ENCODE measurements at places on chromosomes 6 and 20.

- no peak for DNase-seq
Measured at GRCh38 chr20:2708073-2708415, 15.5 kb downstream of the EBF4 start.

DNA sequence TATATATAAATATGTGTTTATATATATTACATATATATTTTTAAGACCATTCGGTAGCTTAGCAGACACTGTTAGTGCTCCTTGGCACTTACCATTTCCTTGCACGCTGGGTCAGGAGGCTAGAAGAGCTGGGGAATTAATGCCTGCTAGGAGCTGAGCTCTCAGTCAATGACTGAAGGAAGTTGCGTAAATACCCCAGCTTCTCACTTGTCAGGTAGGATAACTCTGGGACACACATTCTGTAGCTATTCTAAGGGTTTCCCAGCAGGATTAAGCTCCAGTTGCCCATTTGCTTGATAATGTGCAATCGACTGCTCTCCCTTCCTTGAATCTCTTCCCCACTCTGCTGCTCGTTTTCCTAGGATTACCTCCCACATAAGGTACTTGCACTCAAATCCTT lies 15.7 kb upstream of the DNAAF9 start:
- no peak for DNase-seq

DNA sequence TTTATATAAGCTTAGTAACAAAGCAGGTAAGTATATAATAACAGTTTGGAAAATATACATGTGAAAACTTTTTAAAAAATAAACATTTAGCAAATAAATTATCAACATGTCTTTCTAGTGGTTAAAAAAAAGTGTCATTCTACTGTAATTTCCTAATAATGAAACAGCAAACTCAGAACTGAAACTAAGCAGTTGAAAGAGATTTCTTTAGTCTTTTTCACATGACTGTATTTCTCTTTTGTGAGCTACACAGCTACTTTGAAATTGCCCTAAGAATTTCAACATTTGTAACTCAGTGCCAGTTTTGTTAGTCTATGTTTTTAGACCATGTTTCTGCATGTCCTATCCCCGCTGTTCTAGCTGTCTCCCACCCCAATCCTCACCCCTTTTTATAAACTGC lies 28.4 kb upstream of the SDHAF4 start:
- DNase-seq, result no peak

DNA sequence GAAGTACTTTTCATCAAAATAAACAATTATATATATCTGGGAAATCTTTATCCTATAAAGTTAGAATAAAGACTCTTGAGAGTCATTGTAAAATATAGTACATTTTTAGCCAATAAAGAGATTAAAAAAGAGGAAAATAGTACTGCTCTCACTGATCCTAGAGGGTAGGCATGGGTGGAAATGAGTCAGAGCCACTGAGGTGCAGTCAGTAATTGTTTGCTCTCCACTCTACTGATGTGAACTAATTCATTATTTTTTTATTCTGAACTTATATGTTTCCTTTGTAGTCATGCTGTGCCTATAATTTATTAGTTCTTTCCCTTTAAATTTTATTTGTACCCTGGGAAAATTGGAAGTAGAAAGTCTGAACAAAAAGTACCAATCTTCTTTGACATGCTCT lies 1359.4 kb upstream of the GJE1 start:
- DNase-seq, result no peak

DNA sequence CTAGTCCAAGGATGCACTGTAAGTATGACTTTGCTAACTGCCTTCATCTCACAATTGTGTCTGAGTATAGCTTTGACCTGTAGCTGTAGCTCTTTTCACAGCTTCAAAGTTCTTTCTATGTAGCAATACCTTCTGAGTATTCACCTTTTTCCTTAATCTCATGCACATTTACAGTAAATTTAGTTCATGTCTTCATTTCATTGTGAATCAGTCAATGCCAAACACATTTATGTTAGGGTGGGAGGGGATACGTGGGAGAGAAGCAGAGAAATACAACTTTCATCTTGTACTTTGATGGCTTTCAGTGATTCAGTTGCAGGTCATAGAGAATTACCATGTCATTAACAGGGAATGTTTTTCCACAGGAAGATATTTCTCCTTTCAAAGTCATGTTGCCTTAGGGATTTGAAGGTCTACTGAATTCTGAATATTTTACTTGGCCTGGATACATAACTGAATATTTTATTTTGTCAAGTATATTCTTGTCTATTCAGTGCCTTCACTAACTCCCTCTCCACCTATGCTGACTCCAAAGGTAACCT lies 119.2 kb downstream of the TINAG start:
- no peak for DNase-seq
